ENCODE measurements at places on chromosomes 5 and 9.

- no peak for DNase-seq
Observed at GRCh38 chr9:107438211-107439031, 51.1 kb downstream of the KLF4 start.

- no peak for DNase-seq
Observed at GRCh38 chr5:141001446-141001843, 35.2 kb downstream of the PCDHAC2 start.

DNA sequence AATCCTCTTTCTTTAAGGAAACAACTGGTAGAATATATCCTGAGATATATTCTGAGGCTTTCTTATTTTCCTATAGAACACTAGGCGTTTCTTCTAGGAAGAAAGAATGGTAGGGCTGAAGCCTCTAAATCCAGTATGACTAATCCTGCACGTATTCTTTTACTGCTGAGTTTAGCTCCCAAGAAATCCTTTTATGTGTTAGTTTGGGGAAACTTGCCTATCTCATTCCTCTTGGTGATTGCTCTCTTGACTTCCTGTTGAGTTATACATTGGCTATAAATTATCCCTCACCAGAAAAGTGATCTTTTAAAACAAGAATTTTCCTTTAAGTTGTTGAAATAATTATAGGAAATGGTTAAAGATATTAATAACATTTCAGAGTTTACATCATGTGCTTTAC lies 422.9 kb downstream of the TMEM161B start:
- no peak for DNase-seq

DNA sequence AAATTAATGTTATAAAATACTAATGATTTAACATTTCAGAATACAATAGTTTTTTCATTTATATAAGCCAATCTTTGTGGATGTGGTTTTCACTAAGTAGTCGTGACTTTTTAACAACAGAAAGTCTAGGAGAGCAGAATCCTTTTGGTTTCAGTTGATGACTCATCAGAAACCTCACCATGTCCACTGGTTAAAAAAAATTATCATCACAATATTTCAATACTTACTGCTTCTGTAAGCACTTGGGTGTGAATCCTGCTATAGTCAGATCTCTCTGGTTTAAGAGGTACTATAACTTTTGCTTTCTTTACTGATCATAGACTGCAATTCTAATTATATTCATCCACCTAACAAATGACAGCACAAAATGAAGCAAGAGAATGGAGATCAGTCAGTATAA lies 77.2 kb downstream of the MRPS30 start:
- peak; percentile 41 for DNase-seq

DNA sequence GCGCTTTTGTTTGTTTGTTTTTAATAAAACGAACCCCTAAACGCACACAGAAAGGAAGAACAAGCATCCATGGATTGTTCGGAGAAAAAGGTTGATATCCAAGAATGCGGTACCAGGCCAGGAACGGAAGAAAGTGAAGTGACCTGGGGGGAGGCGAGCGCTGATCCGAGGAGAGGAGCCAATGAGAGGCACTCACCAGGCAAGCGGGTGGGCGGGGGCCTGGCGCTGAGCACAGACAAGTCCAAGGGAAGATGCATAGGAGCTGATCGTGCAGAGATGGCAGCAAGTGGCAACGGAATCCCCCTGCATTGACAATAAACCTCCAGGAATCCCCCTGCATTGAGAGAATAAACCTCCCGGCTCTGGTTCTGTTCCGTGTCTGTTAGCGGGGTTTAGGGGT lies 8.4 kb downstream of the OBP2B start:
- no peak for DNase-seq

All from GM10248 (cell line).